Umbilical cord (tissue), 2 donors: ENCODE measurements at places on chromosomes 2 and 18.

DNA sequence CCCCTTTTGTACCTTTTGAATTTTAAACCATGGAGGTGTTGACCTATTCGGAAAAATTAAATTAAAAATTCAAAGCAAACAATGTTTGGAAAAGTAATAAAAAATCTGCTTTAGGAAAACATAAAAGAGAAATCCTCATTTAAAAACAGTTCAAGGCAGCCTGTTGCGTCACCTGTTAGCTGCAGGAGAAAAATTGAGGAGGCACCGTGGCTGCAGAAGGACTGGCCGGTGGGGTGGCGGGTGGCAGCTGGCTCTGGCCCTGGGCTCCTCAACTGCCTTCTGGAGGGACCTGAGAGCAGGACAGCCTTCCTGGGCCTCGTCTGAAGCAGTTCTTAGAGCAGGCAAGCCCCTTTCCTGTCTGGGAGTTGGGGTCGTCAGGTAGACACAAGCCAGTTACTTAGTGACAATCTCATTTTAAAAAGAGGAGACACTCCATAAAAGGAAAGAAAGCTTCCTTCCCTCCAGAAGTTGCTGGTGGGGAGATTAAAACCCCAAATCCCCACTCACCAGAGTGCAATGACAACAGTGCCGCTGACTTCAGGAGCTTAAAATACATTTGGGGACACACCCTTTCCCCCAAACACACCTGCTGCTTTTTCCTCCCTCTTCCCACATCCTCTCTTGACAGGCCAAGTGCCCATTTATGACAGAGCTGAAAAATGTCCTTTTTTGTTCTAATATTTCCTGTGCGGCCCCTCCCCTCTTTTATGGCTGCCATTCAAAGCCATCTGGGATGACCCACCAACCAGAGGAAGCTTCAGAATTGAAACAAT, 9.7 kb downstream of the ZBTB7C start:
- no peak for DNase-seq

DNA sequence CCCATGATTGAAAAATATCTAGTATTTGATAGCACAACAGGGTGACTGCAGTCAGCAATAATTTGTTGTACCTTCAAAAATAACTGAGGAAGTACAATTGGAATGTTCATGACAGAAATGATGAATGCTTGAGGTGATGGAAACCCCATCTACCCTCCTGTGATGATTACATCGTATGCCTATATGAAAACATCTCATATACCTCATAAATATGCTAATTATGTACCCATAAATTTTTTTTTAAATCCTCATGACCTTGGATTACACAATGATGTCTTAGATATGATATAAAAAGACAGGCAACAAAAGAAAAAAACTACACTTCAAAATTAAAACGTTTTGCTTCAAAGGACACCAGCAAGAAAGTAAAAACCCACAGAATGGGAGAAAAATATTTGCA, 1.4 kb upstream of the POLR1B start:
- DNase-seq, result no peak

- no peak for DNase-seq
Measured at GRCh38 chr2:4358837-4359236, 655.5 kb downstream of the DCDC2C start.

- DNase-seq, result no peak
Measured at GRCh38 chr2:208807756-208808155, 401.2 kb downstream of the PTH2R start.

- DNase-seq, result peak; percentile 78
Measured at GRCh38 chr18:62437235-62438017, 85.4 kb upstream of the ZCCHC2 start.

- DNase-seq, result peak; percentile 64
Measured at GRCh38 chr2:54589340-54590215, 133.5 kb downstream of the SPTBN1 start.

DNA sequence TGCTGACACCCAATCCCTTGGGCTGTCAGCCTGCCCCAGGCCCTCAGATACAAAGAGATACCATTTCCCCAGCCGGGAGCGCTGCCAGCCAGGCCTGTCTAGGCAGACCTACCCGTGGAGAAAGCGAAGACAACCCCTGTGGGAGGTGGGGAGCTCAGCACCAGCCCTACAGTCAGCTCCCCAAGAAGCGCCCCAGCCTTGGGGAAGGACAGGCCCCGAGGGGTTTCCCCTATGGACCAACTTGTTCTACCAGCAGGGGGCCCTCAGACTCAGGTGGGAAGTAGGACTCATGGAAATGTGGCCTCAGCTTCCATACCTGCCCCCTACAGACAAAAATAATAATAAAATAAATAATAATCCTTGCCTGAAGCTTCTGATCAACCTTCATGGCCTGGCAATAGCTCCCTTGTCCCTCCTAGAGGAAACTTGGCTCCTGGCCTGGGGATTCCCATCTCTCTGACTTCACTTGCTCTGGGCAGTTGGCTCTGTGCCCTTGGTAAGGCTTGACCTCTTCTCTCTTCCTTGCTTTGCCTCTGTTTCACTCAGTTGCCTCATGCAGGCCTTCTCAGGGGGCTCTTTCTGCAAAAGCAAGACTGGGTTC, 7.0 kb downstream of the SLC35F6 start:
- DNase-seq, result peak; percentile 45

GRCh38 chr2:185942855-185943254, 204.3 kb downstream of the FSIP2 start:
- no peak for DNase-seq

GRCh38 chr2:43340066-43340465, 113.7 kb upstream of the ZFP36L2 start:
- DNase-seq, result no peak
